ENCODE measurements at places on chromosomes 2 and 18.

GRCh38 chr18:51907687-51908597 is 432.1 kb upstream of the DCC start:
- no peak for DNase-seq

GRCh38 chr2:128556633-128557032 is 238.0 kb upstream of the HS6ST1 start:
- DNase-seq = no peak

- DNase-seq = no peak
These were observed 119.5 kb upstream of the LMAN1 start for GRCh38 chr18:59478591-59478990.

- no peak for DNase-seq
These were observed 772.2 kb downstream of the TRIB2 start for GRCh38 chr2:13488965-13489364.

GRCh38 chr18:58533766-58534165 is 95.1 kb downstream of the ALPK2 start:
- DNase-seq = no peak
